ENCODE measurements at places on chromosomes 2 and 18.

- no peak for DNase-seq
Measured at GRCh38 chr18:55243857-55244256, 284.6 kb upstream of the CCDC68 start.

GRCh38 chr18:36757081-36757480, 71.7 kb downstream of the TPGS2 start:
- peak; percentile 33 for DNase-seq

DNA sequence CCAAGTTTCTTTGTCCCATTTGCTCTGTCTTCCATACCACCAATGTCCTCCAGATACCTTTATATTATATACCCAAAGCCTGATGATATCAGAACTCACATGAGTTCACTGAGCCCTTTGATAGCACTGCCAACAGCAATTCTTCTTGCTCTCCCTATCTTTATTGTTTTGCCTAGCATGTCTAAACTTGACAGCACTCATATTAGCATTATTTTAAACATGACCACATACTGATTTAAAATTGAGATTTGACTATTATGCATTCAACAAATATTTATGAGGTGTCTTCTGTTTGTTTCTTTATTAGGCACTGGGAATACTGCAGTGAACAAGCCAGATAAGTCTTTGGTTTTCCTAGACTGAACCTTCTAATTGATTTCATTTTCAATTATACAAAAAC, 587.3 kb upstream of the GCFC2 start:
- DNase-seq, result no peak

DNA sequence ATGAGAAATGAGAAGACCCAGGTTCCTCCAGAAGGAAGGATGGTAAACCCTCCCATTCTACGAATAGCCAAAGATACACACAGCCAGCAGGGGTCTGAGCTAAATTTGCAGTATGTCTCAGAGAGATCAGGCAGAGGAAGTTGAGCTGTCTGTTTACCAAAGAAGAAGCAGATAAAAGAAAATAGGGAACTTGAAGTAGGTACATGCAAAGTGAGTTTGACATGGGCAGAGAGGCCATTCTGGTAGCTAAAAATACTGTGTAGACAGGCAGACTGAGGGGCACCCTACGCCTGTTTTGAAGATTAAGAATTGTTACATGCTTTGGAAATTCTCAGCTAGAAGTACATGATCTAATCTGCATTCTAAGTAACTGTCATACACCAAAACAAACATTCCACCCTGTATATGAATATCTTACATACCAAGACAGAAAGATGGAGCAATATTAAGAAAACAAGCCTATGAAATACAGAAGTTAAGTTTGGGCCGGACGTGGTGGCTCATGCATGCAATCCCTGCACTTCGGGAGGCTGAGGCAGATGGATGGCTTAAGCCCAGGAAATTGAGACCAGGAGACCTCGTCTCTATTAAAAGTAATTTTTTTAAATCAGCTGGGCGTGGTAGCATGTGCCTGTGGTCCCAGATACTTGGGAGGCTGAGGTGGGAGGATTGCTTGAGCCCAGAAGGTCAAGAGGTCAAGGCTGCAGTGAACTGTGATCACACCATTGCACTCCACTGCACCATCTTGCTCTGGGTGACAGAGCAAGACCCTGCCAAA, 157.9 kb downstream of the ANKRD44 start:
- DNase-seq, result no peak

GRCh38 chr2:48395658-48396057, 134.3 kb upstream of the STON1 start:
- no peak for DNase-seq

DNA sequence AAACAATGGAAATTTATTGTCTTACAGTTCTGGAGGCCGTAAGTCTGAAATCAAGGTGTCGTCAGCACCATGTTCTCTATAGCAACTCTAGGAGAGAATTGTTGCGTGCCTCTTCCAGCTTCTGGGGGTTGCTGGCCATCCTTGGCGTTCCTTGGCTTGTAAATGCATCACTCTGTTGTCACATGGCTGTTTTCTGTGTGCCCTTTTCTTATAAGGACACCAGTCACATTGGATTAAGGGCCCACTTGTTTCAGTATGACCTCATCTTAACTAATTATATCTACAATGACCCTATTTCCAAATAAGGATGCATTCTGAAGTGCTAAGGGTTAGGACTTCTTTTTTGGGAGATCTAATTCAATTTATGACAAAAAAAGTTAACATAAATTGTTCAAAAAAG, 1.4 kb upstream of the PLEK start:
- no peak for DNase-seq

DNA sequence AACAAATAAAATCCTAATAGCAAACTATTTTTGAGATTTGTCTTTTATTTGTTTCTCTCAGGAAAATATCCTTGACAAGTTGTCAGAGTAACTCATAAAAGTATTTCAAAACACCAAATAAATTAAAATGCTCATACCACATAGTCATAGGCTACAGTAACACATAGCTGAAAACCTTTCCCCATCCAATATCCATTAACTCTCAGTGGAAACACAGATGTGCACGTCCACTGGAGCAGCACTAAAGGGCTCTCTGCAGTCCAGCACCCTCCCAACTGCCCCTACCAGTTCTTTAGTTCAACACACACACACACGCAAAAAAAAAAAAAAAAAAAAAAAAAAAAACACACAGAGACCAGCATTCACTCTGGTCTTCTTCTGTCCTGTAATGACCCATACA, 879 bp upstream of the XDH start:
- no peak for DNase-seq

DNA sequence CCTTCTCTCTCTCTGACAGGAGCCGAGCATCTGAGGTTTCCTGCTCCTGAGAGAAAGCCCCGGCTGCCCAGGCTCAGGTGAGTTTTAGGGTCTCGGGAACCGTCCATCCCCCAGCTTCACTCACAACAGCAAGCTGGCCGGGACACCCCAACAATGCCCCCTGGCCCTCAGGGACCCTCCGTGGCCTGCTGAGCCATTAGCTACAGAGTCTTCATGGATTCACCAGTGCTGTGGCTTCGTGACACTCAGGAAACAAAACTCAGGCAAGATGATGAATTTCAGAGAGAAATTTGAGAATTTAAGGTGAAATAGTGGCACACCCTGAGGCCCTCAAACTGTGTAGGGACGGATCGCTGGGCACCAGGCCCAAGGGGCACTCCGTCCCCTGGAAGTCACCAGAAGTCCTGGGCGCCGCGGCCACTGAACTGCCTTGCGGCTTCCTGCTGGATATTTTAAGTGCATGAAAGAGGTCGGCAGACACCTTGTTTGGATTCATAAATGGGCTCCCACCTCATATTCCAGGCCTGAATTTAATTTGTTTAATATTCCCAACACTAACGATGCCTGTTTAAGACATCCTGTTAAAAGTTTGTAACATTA, 368.3 kb upstream of the SALL3 start:
- no peak for DNase-seq

- no peak for DNase-seq
Measured at GRCh38 chr2:47187069-47187468, 32.0 kb upstream of the STPG4 start.

DNA sequence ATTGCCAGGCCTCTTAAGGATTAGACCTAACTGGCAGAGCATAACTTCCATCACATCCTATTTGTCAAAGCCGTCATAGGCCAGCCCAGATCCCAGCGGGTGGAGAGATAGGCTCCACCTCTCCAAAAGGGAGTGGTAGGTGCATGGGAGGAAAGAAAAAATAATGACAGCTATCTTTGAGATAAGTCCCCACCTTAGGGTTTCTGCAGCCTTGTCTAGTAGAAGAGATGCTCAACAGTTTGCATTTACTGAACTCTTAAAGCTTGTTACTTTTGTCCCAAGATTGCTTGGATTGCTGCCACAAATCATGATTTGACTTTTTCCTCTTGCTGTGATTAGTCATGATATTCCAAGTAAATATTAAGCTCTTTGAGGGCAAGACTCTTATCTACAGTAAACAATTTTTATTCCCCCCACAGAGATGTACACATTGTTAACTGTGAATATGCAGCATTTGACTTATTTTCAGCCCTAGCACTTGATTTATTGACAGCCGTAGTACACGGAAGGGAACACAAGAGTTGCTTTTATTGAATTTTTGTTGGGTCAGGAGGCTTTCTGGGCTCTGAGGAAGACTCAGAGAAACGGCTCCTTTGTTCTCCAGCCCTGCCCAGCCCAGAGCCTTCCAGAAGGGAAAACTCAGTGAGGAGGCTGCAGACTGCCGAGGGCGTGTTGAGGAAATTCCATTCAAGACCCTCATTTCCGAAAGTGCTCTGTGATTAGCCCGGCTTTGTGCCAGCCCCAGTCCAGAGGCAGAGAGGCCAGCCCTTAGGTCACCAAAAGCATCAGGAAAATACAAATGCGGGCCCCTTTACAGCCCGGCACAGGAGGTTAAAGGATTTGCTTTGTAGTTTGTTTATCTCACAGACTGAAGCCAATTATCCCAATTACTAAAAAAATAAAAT, 75.5 kb upstream of the ZNF532 start:
- no peak for DNase-seq

- no peak for DNase-seq
Measured at GRCh38 chr18:68150961-68151360, 563.9 kb downstream of the TMX3 start.

GRCh38 chr2:78035804-78036203, 513.6 kb upstream of the LRRTM4 start:
- no peak for DNase-seq

DNA sequence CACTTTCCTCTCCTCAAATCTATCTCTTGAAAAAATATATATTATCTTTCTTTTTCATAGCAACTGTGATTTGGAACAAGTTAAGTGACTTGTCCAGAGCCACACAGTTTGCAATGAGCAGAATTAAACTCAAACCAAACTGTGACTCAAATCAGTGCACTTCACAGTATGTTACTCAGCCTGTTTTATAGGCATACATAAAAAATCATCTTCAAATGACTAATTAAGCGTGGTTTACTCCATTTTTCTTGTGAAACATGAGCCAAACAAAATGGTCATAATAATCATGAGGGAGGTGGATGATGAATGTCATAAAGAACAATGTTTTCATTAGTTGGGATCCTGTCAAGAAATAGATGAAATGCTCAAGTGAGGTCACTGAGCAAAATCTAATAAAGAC, 6.1 kb upstream of the CCDC178 start:
- DNase-seq, result no peak

DNA sequence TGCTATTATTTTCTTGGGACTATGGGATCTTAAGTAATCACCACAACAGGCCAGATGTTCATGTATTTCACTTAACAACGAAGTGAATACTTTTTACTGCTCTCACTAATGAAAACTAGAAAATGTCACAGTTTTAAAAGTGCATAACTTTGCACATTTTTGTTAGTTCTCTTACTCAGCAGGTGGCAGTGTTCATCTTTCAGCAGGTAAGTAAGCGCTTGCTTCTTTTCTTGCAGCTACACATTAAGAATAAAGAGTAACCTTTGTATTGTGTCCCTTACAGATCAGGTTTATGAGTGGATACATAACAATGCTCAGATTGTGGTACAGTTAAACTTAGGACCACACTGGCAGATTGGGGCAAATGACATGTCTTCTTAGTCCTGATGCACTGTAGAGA, 61.0 kb downstream of the DAW1 start:
- DNase-seq, result no peak

- DNase-seq, result no peak
Measured at GRCh38 chr2:120840795-120841487, 105.3 kb downstream of the GLI2 start.

- peak; percentile 5 for DNase-seq
Measured at GRCh38 chr2:66428986-66429612, 5.8 kb upstream of the MEIS1 start.

DNA sequence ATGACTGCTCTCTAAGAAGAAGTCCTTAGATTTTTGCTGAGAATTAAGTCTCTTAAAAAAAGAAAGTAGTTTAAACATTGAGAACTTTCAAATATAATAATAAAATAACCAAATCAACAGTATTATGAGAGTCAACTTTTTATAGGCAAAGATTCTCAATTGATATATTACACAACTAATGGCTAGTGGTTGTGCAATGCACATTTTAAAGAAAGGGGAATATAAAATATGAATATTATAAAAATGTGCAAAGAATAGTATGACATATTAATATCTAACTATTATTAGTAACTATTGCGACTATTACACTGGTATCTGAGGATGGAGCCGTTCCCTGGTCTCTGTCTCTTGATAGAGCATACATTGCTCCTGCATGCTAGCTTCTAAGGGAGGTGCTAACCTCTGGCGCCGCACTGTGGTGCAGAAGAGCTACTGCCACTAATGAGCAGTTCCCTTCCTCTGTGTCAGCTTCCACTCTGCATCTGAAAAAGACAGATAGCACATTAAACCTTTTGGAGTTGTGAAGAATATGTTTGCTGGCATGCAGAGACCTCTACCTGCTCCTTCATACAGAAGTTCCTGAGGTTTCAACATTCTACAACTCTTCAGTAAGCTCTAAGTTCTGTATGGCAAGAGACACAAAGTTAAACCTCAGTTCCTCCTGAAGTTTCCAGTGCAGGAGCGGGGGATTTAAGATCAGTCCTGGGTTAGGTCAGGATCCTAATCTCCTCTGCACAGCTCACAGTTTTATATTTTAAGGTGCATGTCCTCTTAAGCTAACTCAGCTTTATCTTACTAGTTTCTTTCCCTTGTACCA, 3.5 kb upstream of the SLC9A2 start:
- DNase-seq, result peak; percentile 61

GRCh38 chr2:187264612-187265011, 183.4 kb downstream of the CALCRL start:
- no peak for DNase-seq

DNA sequence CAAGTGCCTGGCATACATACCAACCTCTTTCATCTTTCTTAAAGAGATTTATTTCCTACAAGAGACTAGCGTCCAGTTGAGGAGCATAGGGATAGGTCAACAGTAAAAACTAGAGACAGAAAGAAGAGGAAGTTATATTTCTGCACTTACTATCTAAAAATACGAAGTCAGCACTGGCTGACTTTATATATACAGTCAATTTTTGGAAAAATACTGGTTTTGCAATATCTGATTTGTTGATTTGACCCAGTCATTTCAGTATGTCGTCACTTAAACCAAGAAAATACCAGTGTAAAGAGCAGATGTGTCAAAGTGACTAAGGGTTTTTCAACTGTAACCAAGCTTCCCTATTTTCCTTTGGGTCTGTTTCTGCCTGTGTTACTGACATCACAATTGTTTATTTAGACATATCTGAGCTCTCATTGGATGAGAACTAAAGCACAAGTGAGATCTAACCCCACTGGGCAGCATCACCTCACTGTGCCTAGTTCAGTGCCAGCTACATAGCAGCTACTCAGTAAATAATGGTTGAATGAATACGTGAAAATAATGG, 23.0 kb downstream of the CYTIP start:
- no peak for DNase-seq

- DNase-seq, result no peak
Measured at GRCh38 chr2:23464156-23464555, 79.2 kb downstream of the KLHL29 start.

GRCh38 chr18:79068341-79068936, 755 bp upstream of the ATP9B start:
- no peak for DNase-seq

All from NCI-H446 (cell line).